IMR-90 (cell line): ENCODE measurements at places on chromosomes 2 and 18. TPM values are rescaled to one million over a fixed set of nuclear protein-coding genes. Genes with fewer than 3 reads are reported as not detected.

Gene RFX8
- 1.9 and 2.9 TPM in 2 replicates for total RNA-seq

Gene SLC23A3
- total RNA-seq = under 0.01 and 0.18 TPM in 2 replicates

DNA sequence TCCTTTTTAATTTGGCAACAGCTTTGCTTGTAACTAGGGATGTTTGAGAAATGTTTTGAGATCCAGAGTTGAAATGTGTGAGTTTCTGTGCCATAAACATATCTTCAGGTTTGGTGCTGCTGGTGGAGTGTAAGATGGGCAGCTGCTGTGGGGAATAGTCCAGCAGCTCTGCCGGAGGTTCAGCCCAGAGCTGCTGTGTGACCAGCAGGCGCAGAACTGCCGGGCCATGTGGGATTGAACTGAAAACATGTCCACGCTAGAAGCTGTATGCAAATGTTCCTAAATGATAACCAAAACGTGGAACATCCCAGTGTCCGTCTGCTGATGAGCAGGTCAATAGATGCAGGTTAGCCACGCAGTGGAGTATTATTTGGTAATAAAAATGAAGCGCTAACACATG, 99.6 kb downstream of the DGKD start:
- no peak for DNase-seq
- H3K27ac ChIP-seq = no peak overlapping the region
- no peak overlapping the region for H3K4me3 ChIP-seq
- H3K4me1 ChIP-seq = no peaks in the 10 kb centered on the region
- no peaks in the 10 kb centered on the region for H3K27me3 ChIP-seq
- H3K36me3 ChIP-seq = peaks cover 46% of the 10 kb centered on the region

- H3K27me3 ChIP-seq = peaks cover 46% of the 10 kb centered on the region
- no peak overlapping the region for H3K4me3 ChIP-seq
- no peak overlapping the region for H3K27ac ChIP-seq
- no peaks in the 10 kb centered on the region for H3K36me3 ChIP-seq
Measured at GRCh38 chr2:85087541-85087940, 45.7 kb upstream of the TCF7L1 start.

GRCh38 chr18:8930990-8931616, 171.4 kb upstream of the NDUFV2 start:
- no peak overlapping the region for H3K4me3 ChIP-seq
- H3K27me3 ChIP-seq = no peaks in the 10 kb centered on the region
- peaks cover 2% of the 10 kb centered on the region for H3K4me1 ChIP-seq
- DNase-seq = no peak
- no peak overlapping the region for H3K27ac ChIP-seq
- H3K36me3 ChIP-seq = no peaks in the 10 kb centered on the region

GRCh38 chr2:96839875-96840850, 3.7 kb downstream of the ANKRD23 start:
- H3K27me3 ChIP-seq = no peaks in the 10 kb centered on the region
- H3K27ac ChIP-seq = no peak overlapping the region
- no peak overlapping the region for H3K4me3 ChIP-seq
- DNase-seq = no peak

DNA sequence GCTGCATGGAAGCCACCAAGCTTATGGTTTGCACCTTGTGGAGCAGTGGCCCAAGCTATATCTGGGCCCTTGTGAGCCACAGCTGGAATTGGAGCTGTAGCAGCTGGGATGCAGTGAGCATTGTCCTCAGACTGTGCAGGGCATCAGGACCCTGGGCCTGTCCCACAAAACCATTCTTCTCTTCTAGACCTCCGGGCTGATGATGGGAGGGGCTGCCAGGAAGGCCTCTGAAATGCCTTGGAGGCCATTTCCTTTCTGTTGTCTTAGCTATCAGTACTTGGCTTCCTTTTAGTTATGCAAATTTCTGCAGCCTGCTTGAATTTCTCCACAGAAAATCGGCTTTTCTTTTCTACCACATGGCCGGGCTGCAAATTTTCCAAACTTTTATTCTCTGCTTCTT, 46.4 kb upstream of the CSRNP3 start:
- no peaks in the 10 kb centered on the region for H3K4me1 ChIP-seq
- H3K4me3 ChIP-seq = no peak overlapping the region
- DNase-seq = no peak
- H3K27me3 ChIP-seq = no peaks in the 10 kb centered on the region
- no peak overlapping the region for H3K27ac ChIP-seq

Gene HTRA2
- 28.1 and 34.2 TPM in 2 replicates for total RNA-seq

- no peak overlapping the region for H3K27ac ChIP-seq
- H3K4me3 ChIP-seq = no peak overlapping the region
- no peaks in the 10 kb centered on the region for H3K27me3 ChIP-seq
- H3K36me3 ChIP-seq = peaks cover 19% of the 10 kb centered on the region
- peak; percentile 23 for DNase-seq
- no peaks in the 10 kb centered on the region for H3K4me1 ChIP-seq
Measured at GRCh38 chr18:686339-687111, 25.9 kb downstream of the ENOSF1 start.

Gene MOGAT1
- total RNA-seq = not detected in 2 replicates

Gene EPB41L3
- total RNA-seq = 70.3 and 90.5 TPM in 2 replicates

Gene OTOF
- total RNA-seq = not detected in 2 replicates

DNA sequence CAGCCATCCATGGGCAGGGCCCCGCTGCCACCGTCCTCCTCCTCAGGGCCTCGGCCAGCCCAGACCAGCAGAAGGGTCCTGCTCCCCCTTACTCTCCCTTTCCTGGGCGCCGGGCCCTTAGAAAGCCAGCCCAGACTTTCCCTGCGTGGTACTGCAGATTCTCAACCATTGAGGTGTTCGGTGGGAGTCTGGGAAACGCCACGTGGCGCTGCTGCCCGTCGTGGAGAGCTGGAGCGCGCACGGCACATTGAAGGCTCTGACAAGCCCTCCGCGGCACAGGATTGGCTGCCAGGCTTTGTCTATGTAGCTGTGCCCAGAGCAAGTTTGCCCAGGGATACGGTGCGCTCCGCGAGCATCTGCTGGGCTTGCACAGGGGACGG, 10.4 kb upstream of the KLHL30 start:
- H3K4me3 ChIP-seq = no peak overlapping the region
- no peak overlapping the region for H3K27ac ChIP-seq
- DNase-seq = no peak
- H3K36me3 ChIP-seq = no peaks in the 10 kb centered on the region
- peaks cover 6% of the 10 kb centered on the region for H3K4me1 ChIP-seq

DNA sequence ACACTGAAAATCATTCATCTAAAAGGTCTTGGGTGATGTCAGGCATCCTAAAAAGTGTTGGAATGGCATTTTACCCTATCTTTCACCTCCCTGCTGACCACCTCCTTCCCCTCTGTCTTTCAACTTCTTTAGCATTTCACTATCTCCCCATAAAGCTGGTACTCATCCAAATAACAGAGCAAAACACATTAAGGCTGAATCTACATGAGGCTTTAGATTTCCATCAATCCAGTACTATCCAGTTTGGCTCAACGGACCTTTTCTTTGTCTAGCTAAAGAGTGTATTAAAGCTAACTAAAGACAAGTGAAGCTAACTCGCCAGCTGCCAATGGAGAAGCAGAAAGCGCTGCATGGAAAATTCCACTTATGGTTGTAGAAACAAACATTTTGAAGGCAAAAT, 122.5 kb upstream of the NCKAP5 start:
- H3K4me1 ChIP-seq = no peaks in the 10 kb centered on the region
- H3K27me3 ChIP-seq = no peaks in the 10 kb centered on the region; the same call in 1 of the 2 replicates
- no peak for DNase-seq
- H3K36me3 ChIP-seq = no peaks in the 10 kb centered on the region

- H3K36me3 ChIP-seq = no peaks in the 10 kb centered on the region
- H3K4me1 ChIP-seq = no peaks in the 10 kb centered on the region
- H3K27ac ChIP-seq = no peak overlapping the region
- DNase-seq = no peak
- peaks cover 8% of the 10 kb centered on the region for H3K27me3 ChIP-seq
Measured at GRCh38 chr2:94979406-94980375, 45.8 kb upstream of the MAL start.

DNA sequence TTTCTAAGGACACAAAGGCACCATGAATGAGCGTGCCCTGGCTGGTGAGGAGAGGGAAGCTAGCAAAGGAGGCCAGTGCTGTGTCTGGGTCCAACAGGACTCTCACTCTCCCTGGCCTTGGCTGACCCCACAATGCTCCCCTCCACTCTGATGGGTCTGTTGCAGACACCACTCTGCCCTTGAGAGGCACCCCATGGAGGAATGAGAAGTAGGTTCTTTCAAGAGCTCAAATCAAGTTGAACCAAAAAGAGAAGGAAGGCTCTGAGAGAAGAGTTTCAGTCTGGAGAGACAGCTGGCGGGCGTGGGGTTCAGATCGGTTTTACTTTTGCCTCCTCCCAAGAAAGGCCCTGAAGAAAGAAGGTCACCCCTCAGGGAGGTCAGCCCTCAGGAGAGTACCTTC, 18.4 kb downstream of the TMEM247 start:
- H3K4me1 ChIP-seq = peaks cover 15% of the 10 kb centered on the region
- no peaks in the 10 kb centered on the region for H3K27me3 ChIP-seq
- no peak overlapping the region for H3K27ac ChIP-seq
- H3K4me3 ChIP-seq = no peak overlapping the region

GRCh38 chr2:20357638-20358389, 7.2 kb upstream of the PUM2 start:
- H3K4me3 ChIP-seq = no peak overlapping the region
- no peaks in the 10 kb centered on the region for H3K27me3 ChIP-seq
- H3K36me3 ChIP-seq = no peaks in the 10 kb centered on the region

GRCh38 chr2:118807668-118808428, 39.6 kb downstream of the EN1 start:
- H3K27me3 ChIP-seq = peaks cover 20% of the 10 kb centered on the region
- no peak for DNase-seq
- no peaks in the 10 kb centered on the region for H3K4me1 ChIP-seq
- no peak overlapping the region for H3K4me3 ChIP-seq

- no peaks in the 10 kb centered on the region for H3K27me3 ChIP-seq
- no peak overlapping the region for H3K27ac ChIP-seq
- no peaks in the 10 kb centered on the region for H3K36me3 ChIP-seq
- H3K4me3 ChIP-seq = no peak overlapping the region
- H3K4me1 ChIP-seq = no peaks in the 10 kb centered on the region
Measured at GRCh38 chr18:38940863-38941531, 1375.4 kb upstream of the CELF4 start.

DNA sequence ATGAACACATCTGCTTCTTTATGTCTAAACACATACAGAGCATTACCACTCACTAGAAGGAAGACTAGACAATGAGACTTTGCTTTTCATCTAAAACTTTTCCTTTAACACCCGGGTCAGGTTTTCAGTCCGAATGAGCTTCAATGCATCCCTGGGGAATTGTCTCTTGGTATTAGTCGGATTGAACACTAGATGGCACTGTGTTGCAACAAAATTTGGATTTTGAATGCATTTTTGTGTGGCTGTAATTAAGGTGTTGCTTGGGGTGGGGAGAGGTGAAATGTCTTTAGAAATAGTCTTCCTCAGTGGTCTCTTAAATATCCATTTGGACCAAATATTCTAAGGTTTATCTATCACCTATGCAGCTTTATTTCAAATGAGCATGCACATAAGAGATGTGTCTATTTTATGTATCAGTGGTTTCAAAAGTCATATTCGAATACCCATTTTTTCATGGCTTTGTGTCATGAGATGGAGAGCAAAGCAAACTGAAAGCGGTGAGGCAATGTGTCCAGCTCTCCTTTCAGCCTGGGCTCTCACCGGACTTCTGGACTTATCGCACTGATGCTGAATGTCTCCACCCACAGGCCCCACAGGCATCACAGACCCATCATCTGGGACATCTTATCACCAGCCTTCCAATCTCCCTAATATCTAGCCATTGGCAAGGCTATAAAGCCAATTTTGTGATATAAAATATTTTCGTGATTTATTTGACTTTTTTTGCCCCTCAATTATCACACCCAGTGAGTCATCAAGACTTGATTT, 510.3 kb downstream of the RNF144A start:
- H3K4me1 ChIP-seq = no peaks in the 10 kb centered on the region
- no peaks in the 10 kb centered on the region for H3K36me3 ChIP-seq
- H3K4me3 ChIP-seq = no peak overlapping the region
- DNase-seq = peak; percentile 51
- peaks cover 15% of the 10 kb centered on the region for H3K27me3 ChIP-seq
- no peak overlapping the region for H3K27ac ChIP-seq

- no peaks in the 10 kb centered on the region for H3K36me3 ChIP-seq
- peaks cover 13% of the 10 kb centered on the region for H3K4me1 ChIP-seq
- no peak overlapping the region for H3K27ac ChIP-seq
- H3K4me3 ChIP-seq = no peak overlapping the region
Measured at GRCh38 chr2:37737507-37737906, 66.1 kb upstream of the CDC42EP3 start.

DNA sequence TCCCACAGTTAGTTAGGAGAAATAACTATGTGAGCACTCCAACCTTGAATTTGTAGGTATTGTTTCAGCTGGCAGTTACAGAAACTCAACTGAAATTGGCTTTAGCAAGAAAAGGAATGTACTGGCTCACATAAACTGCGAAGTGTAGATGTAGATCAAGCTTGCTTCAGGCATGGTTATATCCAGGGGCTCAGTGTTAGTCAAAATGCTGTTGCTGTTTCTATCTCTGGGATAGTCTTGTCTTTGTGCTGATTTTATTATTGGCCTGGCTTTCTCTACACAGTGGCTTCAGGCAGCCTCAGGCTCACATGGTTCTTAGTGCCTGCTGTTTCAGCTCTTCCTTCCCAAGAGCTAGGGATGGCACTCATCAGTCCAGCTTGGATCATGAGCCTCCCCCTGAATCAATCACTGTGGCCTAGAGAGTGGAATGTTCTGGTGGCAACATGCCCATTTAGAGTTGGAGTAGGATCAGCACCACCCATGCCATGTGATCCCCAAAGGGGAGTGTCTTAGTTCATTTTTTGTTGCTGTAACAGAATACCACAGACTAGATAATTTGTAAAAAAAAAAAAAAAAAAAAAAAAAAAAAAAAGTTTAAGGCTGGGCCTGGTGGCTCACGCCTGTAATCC, 69.1 kb upstream of the FOXI3 start:
- DNase-seq = no peak
- H3K36me3 ChIP-seq = no peaks in the 10 kb centered on the region
- peaks cover 9% of the 10 kb centered on the region for H3K27me3 ChIP-seq
- H3K27ac ChIP-seq = no peak overlapping the region
- no peak overlapping the region for H3K4me3 ChIP-seq

Gene IL36RN
- not detected in 2 replicates for total RNA-seq

DNA sequence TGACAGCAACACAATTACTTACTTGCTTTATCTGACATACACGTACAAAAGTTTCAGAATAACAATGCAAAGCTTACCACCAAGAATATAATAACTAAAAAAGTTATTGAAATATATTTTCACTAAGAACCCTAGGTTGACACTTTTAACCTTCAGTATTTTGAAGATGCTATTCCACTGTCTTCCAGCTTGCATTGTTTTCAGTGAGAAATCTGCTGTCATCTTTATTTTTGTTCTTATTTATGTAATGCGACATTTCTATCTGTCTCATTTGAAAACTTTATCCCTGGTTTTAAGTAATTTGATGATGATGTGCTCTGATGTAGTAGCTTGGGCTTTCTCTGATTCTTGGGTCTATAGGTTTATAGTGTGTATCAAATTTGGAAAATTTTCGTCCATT, 165.0 kb upstream of the SMIM21 start:
- no peak for DNase-seq
- no peak overlapping the region for H3K27ac ChIP-seq
- no peaks in the 10 kb centered on the region for H3K27me3 ChIP-seq
- H3K36me3 ChIP-seq = no peaks in the 10 kb centered on the region
- no peak overlapping the region for H3K4me3 ChIP-seq
- H3K4me1 ChIP-seq = no peaks in the 10 kb centered on the region

GRCh38 chr18:25223899-25224886, 127.8 kb downstream of the ZNF521 start:
- peaks cover 36% of the 10 kb centered on the region for H3K36me3 ChIP-seq
- H3K27ac ChIP-seq = no peak overlapping the region
- H3K4me1 ChIP-seq = peaks cover 1% of the 10 kb centered on the region; the same call in 1 of the 2 replicates
- no peaks in the 10 kb centered on the region for H3K27me3 ChIP-seq

GRCh38 chr2:241726459-241726858, 8.0 kb upstream of the D2HGDH start:
- H3K4me1 ChIP-seq = no peaks in the 10 kb centered on the region
- H3K36me3 ChIP-seq = peaks cover 22% of the 10 kb centered on the region
- no peaks in the 10 kb centered on the region for H3K27me3 ChIP-seq
- no peak overlapping the region for H3K4me3 ChIP-seq
